Lung microvascular endothelial cell (primary cell): ENCODE measurements at places on chromosomes 4 and X. TPM values are rescaled to one million over a fixed set of nuclear protein-coding genes. Genes with fewer than 3 reads are reported as not detected.

Gene GPAT3
- 18.5 and 23.4 TPM in 2 replicates for total RNA-seq

Gene SLC9A7
- 6.8 and 9.3 TPM in 2 replicates for total RNA-seq

Gene PTCHD1
- total RNA-seq, result not detected in 2 replicates

Gene HTN1
- total RNA-seq, result 0.44 TPM in 1 of 2 replicates, not detected in the other

Gene ZNF185
- 4.0 and 9.2 TPM in 2 replicates for total RNA-seq

Gene ACTRT1
- not detected in 2 replicates for total RNA-seq

Gene MAGEC2
- not detected in 2 replicates for total RNA-seq

Gene NXT2
- 6.8 and 8.5 TPM in 2 replicates for total RNA-seq

Gene PABPC4L
- under 0.01 and 0.20 TPM in 2 replicates for total RNA-seq

Gene DMP1
- not detected in 2 replicates for total RNA-seq

Gene EVC
- total RNA-seq, result 8.5 and 17.5 TPM in 2 replicates

Gene PGAM4
- not detected in 2 replicates for total RNA-seq

Gene EFNB1
- total RNA-seq, result 4.6 and 28.8 TPM in 2 replicates

Gene CYSLTR1
- total RNA-seq, result not detected in 2 replicates

Gene LRCH2
- total RNA-seq, result 5.4 and 15.3 TPM in 2 replicates

Gene GAGE1
- not detected in 2 replicates for total RNA-seq

Gene DMD
- 2.0 and 3.8 TPM in 2 replicates for total RNA-seq
